ENCODE measurements at places on chromosomes 5 and 9.

DNA sequence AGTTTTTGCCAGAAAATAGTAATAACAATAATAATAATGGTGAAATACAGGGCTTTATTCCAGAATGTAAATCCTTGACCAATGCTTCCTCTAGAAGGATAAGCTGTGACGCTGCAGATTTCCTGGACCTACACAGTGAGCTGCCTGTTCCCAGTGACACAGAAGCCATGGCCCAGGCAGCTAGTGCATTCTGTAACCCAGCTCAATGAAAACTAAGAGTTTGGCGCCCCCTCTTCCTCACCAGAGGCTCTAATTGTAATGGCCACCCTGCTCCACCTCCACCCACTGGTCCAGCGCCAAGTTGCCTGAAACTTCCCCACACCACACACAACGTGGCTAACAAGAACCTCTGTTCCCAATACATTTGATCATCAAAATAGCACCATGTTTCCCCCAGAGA, 248.1 kb downstream of the CETN3 start:
- no peak for DNase-seq

DNA sequence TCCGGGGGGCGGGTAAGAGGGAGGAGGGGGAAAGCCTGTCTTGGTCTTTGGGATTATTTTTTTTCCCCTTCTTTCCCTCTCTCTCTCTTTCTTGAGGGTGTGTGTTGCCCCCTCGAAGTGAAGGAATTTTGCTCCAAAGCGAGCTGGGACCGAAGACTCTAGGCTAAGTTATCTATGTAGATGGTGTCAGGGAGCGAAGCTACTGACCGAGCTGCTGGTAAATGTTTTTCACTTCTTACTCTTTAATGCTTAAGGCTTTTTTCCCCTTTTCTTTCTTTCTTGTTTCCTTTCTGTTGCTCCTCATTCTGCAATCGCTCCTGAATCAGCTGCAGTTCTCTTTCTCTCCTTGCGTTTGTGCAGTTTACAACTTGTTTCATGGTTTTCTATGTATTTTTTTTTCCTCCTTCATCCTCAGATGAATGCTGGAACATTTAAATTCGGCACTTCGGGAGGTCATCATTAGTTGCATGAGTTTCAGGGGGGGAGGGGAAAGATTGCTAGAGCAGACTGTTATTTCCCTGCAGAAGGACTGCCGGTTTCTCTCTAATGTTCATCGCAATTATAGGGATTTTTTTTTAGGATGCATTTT, 1312.0 kb upstream of the WWC1 start:
- no peak for DNase-seq

DNA sequence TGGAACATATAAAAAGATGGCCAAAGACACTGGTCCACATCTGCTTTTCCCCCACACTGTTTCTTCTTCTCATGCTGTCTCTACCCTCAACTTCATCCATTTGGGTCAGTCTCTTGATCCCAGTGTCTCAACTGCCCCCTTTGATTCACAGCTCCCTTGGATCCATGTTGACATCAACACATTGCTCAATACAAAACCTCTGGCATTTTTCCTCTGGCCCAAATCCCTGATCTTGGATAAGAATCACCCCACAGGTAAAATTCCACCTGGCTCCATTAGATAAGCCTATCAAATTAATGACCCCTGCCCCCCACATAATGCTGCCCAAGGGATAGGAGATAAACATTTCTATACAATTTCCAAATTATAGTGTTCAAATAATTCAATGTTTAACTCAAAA, 229.8 kb downstream of the TLE1 start:
- no peak for DNase-seq

GRCh38 chr9:69542942-69543704, 129.0 kb downstream of the APBA1 start:
- DNase-seq = no peak

GRCh38 chr5:96522635-96523355, 89.7 kb upstream of the PCSK1 start:
- no peak for DNase-seq

DNA sequence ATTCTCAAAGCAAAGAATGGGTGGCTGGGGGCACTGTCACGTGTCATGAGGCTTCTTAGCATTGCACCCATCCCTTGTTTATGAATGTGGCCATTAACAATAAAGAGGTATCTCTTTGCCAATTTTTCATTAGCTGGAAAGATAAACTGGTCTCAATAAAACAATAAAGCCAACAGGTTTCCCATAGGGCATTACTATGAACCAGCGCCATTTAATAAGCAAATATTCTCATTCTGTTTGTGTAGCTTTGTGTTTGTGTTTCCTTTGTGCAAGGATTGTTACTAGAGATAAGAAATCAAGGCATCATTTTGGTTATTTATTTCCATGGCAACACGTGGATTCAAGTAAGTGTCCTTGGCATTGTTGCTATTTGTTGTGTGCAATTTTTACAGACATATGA, 37.6 kb upstream of the CAST start:
- no peak for DNase-seq

Measured in naive thymus-derived CD4-positive, alpha-beta T cell (primary cell).